NB4 (cell line): ENCODE measurements at places on chromosomes 4 and X.
A peak's percentile ranks its signal among the peaks of the same experiment; 100 is the strongest.

GRCh38 chr4:36328130-36328529 lies 46.7 kb downstream of the DTHD1 start:
- DNase-seq: peak; percentile 29

GRCh38 chr4:187380181-187380581 lies 615.4 kb upstream of the ZFP42 start:
- peak; percentile 28 for DNase-seq

DNA sequence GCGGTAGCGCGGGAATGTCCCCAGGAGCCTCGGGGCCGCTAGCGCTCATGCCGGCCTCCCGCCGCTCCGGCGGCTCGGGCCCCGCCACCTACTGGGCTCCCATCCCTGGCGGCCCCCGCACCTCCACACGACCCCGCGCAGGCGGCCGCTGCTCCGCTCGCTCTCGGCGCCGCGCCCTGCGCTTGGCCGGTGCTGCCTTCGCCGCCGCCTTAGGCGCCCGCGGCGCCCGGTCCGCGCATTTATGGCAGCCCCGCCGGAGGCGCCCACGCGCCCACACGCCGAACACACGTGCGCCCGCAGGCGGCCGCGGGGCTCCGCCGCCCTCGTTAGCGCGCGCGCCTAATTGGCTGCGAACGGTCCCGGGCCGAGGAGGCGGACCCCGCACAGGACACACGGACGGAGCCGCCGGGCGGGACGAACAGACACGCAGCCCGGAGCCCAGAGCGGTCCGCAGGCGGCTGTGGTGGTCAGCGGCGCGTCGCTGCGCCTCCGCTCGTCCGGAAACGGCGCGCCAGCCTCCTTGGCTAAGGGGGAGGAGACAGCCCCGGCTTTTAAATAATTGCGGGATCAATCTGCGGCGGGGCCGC lies at the start of gene NKX1-1:
Gene NKX1-1, minus strand, starts transcription at position 49 of the 587 bp plus-strand sequence. Its CDS starts 0 bp downstream, at position 49.
- no peak for DNase-seq

DNA sequence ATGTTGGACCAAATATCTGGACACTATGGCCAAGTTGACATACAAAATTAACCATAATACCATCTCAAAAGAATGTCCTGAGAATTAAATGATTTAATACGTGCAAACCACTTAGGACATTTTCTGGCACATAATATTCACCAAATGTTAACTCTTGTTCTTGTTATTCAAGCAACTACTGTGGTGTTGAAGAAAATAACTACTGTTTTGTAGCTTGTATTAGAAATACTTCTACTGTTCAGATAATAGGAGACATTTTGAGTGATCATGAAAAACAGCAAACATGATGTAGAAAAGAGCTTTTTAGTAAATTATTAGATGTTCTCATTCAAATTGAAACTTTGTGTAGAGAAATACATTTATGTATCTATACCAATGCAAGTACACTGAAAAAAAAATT lies 140.7 kb upstream of the SMIM31 start:
- DNase-seq: no peak

DNA sequence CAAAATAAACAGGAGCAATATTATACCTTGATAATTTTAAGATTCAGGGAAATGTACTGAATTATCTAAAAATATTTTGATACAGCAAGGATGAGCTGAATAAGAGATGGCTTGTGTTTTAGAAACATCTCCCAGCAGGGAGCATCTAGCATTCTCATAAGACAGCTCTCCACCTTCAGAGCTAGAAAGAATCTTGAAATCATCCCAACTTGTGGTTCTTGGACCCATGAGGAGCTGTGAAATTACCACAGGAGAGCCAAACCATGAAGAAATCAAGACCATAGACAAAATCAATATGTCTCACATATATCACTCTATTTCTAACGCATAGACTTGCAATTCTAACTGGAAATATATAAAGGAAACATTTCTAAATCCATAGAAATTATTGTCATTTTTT lies 210.6 kb upstream of the DKK2 start:
- DNase-seq: no peak

- DNase-seq: no peak
These were observed 17.2 kb downstream of the RHOH start for GRCh38 chr4:40214038-40214437.

- no peak for DNase-seq
These were observed 107.6 kb upstream of the FAM9B start for GRCh38 chrX:9141496-9141895.
